Naive thymus-derived CD4-positive, alpha-beta T cell (primary cell): ENCODE measurements at places on chromosomes 4 and X. TPM values are rescaled to one million over a fixed set of nuclear protein-coding genes. Genes with fewer than 3 reads are reported as not detected.

DNA sequence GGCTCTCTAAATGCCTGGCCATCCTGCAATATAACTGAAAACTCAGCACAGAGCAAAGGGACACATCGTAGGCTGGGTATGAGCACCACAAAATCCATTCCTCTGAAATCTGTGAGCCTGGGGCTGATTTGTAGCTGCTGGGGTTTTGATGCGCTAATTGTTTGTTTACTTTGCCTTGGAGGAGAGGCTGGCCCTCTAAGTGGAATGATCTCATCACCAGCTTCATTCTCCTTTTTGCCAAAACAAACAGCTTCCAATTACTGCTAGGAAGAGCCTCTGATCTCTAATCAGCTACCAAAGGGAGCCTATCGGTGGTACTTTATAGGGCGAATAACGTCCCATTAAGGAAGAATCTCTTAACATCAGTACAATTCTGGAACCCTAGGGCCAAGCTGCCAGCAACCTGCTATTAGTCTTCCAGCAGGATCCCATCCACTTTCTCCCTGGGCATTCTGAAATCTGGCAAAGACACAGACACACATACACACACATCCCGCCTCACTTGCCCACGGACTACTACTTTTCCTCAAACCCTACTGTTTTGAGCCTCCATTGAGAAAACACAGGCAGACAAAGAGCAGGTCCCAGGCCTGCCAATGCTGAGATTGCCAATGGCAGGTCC is 5.8 kb downstream of the ANOS1 start:
- DNase-seq, result no peak

- DNase-seq, result no peak
Measured at GRCh38 chrX:13835825-13836224, 18.9 kb upstream of the GPM6B start.

GRCh38 chr4:5374592-5374991 is 323.3 kb downstream of the STK32B start:
- no peak for DNase-seq

DNA sequence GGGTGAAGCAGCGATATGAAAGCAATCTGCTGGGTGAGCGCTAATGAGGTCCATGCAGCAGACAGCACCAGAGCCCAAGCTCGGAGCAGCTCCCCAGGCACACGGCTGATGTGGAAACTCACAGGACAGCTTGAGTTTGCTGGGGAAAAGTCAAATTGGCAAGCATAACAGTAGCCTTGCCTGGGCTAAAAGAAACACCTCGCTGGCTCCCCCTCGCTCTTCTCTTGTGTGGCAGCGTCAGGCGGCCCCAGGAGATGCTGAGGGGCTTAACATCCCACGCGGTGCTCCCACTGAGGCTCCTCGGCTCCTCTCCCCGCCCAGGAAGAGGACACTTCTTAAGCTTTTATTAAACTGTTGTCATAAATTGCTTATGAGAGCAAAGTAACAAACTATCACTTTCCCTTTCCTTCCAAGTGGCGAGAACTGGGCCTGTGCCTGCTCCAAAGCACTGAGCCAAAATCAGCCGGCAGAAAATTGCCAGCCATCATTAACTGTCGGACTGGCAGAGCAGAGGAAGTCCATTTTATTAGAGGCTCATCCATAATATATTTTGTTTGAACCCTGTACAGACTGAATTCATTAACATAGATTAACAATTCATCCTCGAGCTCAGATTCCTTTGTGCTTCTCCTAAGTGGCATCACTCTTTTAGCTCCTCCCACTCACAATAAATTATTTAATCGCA is 111.4 kb downstream of the TSPAN5 start:
- no peak for DNase-seq

GRCh38 chrX:31092970-31093638 is 21.3 kb upstream of the FTHL17 start:
- no peak for DNase-seq

The MAGED4B gene
- total RNA-seq, result 2.3 TPM

DNA sequence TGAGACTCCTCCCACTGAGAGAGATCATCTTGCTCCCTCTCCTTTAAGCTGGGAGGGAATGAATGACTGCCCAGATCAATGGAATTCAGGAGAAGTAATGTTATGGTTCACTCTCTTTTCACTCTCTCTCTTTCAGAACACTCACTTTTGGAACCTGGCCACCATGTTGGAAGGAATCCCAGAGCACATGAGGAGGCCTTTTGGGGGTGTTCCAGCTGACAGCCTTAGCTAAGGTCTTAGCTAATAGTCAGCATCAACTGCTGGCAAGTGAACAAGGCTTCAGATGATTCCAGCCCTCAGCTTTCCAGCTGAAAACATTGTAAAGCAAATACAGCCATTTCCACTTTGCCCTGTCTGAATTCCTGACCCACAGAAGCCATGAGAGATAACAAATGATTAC is 124.0 kb upstream of the CLNK start:
- no peak for DNase-seq

DNA sequence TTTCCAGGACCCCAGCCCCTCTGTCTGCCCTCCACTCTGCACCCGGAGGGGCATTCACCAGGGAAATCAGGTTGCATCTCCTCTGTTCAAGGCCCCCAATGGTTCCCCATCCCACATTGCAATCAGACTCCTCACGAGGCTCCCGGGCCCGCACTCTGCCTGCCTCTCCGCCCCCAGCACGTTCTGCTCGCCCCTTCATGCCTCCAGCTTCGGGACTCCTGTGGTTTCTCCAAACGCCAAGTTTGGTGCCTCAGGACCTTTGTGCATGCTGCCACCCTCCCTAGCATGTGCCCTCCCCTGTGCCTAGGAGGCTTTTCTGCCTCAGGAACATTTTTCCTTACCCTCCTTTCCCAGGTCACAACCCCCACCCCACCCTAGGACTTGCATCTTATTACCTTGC is 183.6 kb upstream of the PSAPL1 start:
- no peak for DNase-seq

DNA sequence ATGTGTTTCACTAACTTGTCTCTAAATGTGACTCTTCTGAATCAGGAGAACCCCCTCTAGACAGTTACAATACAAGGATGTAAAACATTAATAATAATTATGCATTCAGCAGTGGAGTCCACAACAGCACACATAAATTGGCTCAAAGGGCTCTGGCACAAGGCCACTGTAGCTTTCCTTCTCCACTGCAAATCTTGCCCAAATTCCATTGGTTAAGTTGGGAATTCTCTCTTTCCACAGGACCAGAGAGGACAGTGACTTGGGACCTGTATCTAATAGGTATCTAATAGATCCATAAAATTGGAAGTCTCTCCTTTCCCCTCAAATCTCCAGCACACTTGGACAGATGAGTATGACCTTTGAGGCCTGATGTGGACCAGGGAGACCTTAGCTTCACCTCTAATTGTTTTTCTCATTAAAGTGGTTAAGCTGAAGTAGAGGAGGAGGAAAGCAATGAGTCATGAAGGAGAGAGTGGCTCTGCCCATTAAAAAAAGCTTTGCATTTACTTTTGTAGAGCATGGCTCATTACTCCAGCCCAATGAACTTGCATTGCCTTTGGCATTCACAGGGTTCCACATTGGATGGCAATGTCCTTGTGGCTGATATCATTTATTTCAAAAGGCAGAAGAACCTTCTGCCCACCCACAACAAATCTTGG is 72.3 kb upstream of the SH3RF1 start:
- no peak for DNase-seq

The ATP2B3 gene
- total RNA-seq, result not detected

The CT45A3 gene
- total RNA-seq, result not detected

The DCHS2 gene
- total RNA-seq, result not detected in 2 replicates

The ZNF141 gene
- 19.7 TPM for total RNA-seq

DNA sequence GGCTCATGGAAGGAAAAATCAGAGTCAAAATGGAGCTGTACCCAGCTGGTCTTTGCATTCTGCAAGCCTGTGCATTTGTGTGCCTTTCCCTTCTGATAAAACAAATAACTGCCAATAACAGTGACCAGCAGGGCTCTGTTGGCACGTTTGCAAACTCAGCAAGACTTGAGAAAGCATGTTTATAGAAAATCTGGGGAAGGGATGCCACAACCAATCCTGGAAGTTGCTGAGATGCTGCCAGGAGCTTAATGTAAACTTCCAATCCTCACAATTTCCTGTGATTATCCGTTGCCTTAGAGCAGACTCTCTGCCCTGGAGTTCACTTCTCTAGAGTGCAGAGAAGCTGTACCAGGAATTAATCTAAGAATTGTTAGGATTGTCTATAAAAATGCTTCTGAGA is 6.9 kb upstream of the ANXA3 start:
- no peak for DNase-seq

- no peak for DNase-seq
Measured at GRCh38 chr4:183353557-183353956, 31.3 kb upstream of the CLDN24 start.

The HERC3 gene
- 130 TPM for total RNA-seq

DNA sequence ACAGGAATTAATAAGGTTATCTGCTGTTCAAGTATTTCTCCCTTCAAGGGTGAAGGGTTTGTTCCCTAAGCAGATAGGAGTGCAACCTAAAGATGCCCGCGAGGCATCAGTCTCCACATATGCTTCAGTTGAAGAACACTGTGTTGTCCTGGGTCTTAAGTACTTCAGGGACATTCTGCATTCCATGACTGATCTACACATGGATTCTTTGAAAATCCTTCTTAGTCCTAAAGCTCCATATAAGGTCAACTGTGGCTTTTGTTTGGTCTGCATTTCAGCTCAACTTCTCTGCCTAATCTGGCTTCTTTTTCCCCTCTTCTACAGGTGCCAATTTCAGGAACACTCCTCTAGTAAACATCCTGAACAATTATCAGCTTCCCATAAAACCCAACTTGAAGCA is 21.8 kb upstream of the CTSO start:
- no peak for DNase-seq

The OTC gene
- not detected in 2 replicates for total RNA-seq

The PCSK1N gene
- 3.5 TPM for total RNA-seq

- no peak for DNase-seq
Measured at GRCh38 chr4:125849869-125850268, 535.1 kb downstream of the FAT4 start.

The STOX2 gene
- total RNA-seq, result not detected

The ATG4A gene
- 7.1 TPM for total RNA-seq

GRCh38 chr4:56655209-56655626 is 25.9 kb downstream of the HOPX start:
- DNase-seq, result no peak

GRCh38 chr4:154732669-154733068 is 11.1 kb upstream of the LRAT start:
- no peak for DNase-seq

- DNase-seq, result no peak
Measured at GRCh38 chr4:100288811-100289529, 98.7 kb upstream of the DDIT4L start.

DNA sequence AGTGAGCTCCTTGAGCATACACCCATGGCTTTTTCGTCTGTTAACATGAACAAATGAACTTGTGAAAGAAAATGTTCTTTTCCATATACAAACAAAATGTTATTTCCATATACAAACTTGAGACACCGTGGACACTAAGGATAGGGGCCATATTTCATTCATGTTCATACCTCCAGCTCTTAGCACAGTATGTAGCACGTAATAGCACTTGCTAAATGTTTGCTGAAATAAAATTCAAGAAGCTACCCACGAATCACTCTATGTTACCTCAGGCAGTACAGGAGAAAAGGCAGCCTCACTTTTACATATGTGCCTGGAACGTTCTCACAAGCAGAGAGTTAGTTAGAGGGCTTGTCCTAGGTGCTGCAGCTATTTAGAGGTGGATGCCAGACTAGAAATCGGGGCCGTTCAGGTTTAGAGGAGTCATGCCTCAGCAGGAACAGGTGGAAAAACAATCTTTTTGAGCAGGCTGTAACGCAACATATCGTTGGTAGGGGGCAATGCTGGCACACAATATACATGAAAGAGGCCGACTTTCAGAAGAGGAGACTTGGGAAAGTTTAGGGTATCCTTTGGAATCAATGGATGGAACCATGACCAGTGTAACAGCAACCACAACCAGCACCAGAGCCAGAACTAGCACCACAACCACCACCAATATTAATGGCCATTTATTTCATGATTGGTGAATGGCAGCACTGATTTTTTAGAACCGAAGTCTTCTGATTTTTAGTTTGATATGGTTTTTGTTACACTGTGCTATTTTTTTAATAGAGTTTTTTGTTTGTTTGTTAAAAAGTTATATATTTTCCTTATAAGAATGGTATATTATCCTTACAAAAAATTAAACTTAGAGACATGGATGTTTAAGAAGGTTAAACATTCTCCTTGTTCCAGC is 14.8 kb upstream of the PAQR3 start:
- peak; percentile 12 for DNase-seq

The KLF8 gene
- 0.54 TPM for total RNA-seq

The S100P gene
- 0.65 TPM for total RNA-seq

The LRCH2 gene
- not detected for total RNA-seq

The MUC7 gene
- not detected in 2 replicates for total RNA-seq

DNA sequence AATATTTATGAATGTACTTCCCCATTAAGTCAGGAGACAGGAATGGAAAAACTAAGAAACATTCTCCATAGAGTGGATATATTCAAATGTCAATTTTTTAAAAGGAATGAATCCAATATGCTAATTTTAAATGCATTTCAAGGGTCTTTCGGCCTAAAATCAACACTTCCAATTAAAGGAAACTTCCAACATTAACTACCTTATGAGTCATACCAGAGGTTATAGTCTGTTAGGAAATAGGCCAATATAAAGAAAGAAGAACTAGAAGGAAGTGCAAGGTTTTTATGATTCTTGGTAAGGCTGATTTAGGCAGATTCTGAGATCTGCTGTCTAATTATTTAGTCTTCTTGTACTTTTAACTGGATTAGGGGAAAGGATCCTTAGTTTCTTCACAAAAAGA is 260.1 kb upstream of the EDNRA start:
- DNase-seq, result no peak

The UVSSA gene
- 24.4 and 29.5 TPM in 2 replicates for total RNA-seq

- DNase-seq, result no peak
Measured at GRCh38 chr4:126838941-126839679, 793.6 kb upstream of the INTU start.

DNA sequence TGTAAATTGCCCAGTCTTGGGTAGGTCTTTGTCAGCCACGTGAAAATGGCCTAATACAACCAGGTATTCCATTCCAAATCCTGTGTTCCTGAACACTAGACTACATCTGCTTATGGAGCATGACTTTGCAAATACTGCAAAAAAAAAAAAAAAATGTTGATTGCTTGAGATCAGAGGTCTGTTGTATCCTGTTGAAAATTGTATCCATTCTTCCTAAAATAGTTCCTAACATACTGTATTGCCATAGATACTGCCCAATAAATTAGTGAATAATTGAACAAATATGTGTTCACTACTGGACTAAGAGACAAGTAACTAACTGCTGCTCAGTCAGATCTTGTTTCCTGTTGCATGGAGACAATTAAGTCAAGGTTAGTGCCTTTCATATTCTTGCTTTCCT is 164.3 kb upstream of the PABPC4L start:
- no peak for DNase-seq

GRCh38 chrX:140764401-140764919 is 54.9 kb downstream of the LINC00632 start:
- DNase-seq, result no peak

DNA sequence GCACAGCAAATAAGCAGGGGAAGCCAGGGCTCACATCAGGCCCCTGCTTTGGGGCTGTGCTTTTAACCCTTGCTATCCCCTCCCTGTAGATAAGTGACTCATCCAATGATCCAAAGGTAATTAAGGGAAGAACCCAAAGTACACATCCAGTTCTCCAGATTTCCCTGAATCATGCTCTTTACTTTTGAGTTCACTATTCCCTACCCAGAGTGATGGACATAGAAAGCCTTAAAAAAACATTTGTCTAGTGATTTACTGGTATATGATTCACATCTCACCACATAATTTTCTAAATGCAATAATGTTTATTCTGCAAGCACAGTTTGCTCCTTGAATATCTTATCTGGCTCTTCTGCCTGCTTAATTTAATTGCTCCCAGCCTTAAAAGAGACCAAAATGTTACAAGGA is 136.2 kb downstream of the PPP3CA start:
- no peak for DNase-seq

- no peak for DNase-seq
Measured at GRCh38 chr4:21697583-21697982, 251.0 kb downstream of the KCNIP4 start.
